ENCODE measurements at places on chromosomes 2 and 18. TPM values are rescaled to one million over a fixed set of nuclear protein-coding genes. Genes with fewer than 3 reads are reported as not detected.

Gene STARD6
- total RNA-seq = not detected

Gene CXCR1
- total RNA-seq = not detected

Gene DIPK1C
- total RNA-seq = not detected

Gene ZCCHC2
- 71.5 TPM for total RNA-seq

DNA sequence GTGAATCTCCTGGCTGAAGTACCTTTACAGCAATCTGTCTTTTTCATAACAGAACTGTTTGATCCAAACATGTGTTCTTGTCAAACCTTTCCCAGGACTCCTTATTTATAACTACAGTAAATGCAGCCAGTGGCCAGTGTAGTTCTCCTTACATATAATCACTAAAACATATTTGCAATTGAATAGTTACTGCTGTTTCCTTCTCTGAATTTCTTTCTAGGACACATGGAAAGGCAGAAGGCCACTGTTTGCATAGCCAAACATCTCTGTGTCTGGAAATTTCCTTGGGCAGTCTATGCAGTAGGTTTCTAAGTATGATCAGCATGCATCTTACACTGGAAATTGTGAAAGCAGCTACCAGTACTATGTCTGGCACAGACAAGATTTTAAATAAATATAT is 57.4 kb upstream of the COL3A1 start:
- DNase-seq = no peak
- no peaks in the 10 kb centered on the region for H3K36me3 ChIP-seq
- no peak overlapping the region for H3K4me3 ChIP-seq
- H3K27ac ChIP-seq = no peak overlapping the region
- H3K4me1 ChIP-seq = no peaks in the 10 kb centered on the region

DNA sequence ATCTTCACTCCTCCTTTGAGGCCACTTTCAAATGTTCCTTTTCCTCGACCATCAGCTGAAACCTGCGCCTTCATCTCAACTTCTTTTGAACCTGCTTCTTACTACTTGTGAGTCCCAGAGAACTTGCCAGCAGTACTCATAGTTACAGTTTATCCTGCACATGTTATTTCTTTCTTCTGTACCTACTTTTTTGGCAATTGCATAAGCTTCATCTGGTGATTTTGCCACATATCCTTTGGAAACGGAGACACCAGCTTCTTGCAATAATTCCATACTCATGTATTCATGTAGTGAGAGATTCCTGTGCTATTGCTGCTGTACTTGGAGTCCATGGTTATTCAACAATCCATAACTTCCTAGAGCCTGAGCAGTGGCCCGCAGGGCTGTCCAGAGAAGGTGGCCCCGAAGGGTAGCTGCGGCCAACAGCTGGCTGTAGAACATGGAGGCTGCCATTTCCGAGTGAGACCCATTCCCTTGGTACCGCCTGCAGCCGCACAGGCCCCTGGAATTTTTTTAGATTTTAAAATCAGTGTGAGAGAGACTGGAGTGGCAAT is 39.4 kb downstream of the EFR3B start:
- no peak overlapping the region for H3K27ac ChIP-seq
- H3K4me1 ChIP-seq = peaks cover 6% of the 10 kb centered on the region
- H3K27me3 ChIP-seq = peaks cover 52% of the 10 kb centered on the region
- DNase-seq = no peak
- no peak overlapping the region for H3K4me3 ChIP-seq

- no peaks in the 10 kb centered on the region for H3K27me3 ChIP-seq
- no peak for DNase-seq
- peaks cover 4% of the 10 kb centered on the region for H3K4me1 ChIP-seq
- H3K27ac ChIP-seq = no peak overlapping the region
These were observed 191.4 kb downstream of the ZNF407 start for GRCh38 chr18:74789078-74789477.

GRCh38 chr18:45213040-45213333 is 402.3 kb upstream of the SLC14A2 start:
- no peak overlapping the region for H3K4me3 ChIP-seq
- DNase-seq = no peak
- H3K27ac ChIP-seq = no peak overlapping the region
- H3K36me3 ChIP-seq = no peaks in the 10 kb centered on the region
- H3K27me3 ChIP-seq = peaks cover 61% of the 10 kb centered on the region

GRCh38 chr2:28316546-28317335 is 75.9 kb upstream of the FOSL2 start:
- no peak for DNase-seq
- H3K36me3 ChIP-seq = no peaks in the 10 kb centered on the region
- H3K4me3 ChIP-seq = no peak overlapping the region
- no peaks in the 10 kb centered on the region for H3K27me3 ChIP-seq
- peaks cover 8% of the 10 kb centered on the region for H3K4me1 ChIP-seq

GRCh38 chr2:60152226-60152833 is 401.1 kb downstream of the BCL11A start:
- H3K36me3 ChIP-seq = no peaks in the 10 kb centered on the region
- H3K4me1 ChIP-seq = peaks cover 2% of the 10 kb centered on the region
- H3K27ac ChIP-seq = no peak overlapping the region
- DNase-seq = no peak
- H3K27me3 ChIP-seq = peaks cover 4% of the 10 kb centered on the region

DNA sequence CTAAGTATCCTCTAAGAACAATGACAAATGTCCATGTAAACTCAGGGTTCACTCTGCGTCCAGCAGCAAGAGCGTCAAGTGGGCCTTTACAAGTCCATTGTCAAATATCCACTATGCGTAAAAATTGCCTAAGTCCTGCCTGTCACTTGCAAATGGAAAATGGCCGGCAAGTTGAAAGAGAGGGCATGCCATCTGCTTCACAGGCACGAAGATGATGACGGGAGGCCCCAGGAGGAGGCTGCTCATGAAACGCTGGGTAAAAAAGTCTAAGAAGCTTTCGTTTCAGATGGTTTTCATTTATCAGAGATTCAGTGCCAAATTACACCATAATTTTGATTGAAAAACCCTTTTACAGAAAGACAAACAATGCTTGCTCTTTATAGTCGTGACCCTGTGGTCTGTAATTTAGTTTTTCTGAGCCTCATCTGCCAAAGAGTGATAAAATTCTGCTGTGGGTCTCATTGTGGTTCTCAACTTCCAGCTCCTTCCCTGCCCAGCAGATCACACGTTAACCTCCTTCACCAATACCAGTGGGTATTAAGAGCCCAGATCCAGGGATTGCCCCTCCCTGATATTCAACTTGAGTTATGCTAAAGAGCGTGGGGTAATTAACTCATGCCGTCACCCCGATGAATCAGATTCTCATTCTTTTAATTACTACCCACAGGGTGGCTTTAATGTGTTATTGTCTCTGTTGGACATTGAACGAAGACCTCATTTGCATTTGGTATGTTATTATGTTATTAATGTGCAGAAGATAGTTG is 160.2 kb upstream of the ALKAL2 start:
- no peaks in the 10 kb centered on the region for H3K36me3 ChIP-seq
- no peak overlapping the region for H3K4me3 ChIP-seq

- H3K27ac ChIP-seq = no peak overlapping the region
- no peak for DNase-seq
- peaks cover 15% of the 10 kb centered on the region for H3K4me1 ChIP-seq
- H3K36me3 ChIP-seq = peaks cover 30% of the 10 kb centered on the region
These were observed 11.2 kb downstream of the COPS8 start for GRCh38 chr2:237096911-237097310.

Measured in T-helper 17 cell (primary cell).